ENCODE measurements at places on chromosomes 6 and 20. TPM values are rescaled to one million over a fixed set of nuclear protein-coding genes. Genes with fewer than 3 reads are reported as not detected.

Gene SLC44A4
- 1.4 TPM for total RNA-seq

Gene MUC21
- not detected for total RNA-seq

Gene PIM1
- 17.1 TPM for total RNA-seq

Gene IGF2R
- 34.6 TPM for total RNA-seq

Gene CASS4
- total RNA-seq = 1.7 TPM

Gene MYCT1
- 9.7 TPM for total RNA-seq

Gene VPS16
- total RNA-seq = 20.9 TPM

Gene NRSN2
- total RNA-seq = 27.8 TPM

Gene ANKEF1
- 1.1 TPM for total RNA-seq

Gene OR2J3
- total RNA-seq = not detected

Gene GSTA3
- total RNA-seq = not detected

Gene SLC2A10
- total RNA-seq = 8.2 TPM

Gene MAK
- not detected for total RNA-seq

Gene RGS17
- 0.16 TPM for total RNA-seq

Gene ADTRP
- total RNA-seq = not detected

Gene MYL9
- 1,167 TPM for total RNA-seq

Gene CAP2
- total RNA-seq = 48.3 TPM

Gene GGTLC1
- total RNA-seq = not detected

Gene RBBP9
- 23.5 TPM for total RNA-seq

Gene TRIM15
- total RNA-seq = 0.28 TPM

Gene CGA
- total RNA-seq = not detected

Gene KIAA1755
- 9.2 TPM for total RNA-seq

Gene MAS1
- not detected for total RNA-seq

Gene ZBTB9
- 3.6 TPM for total RNA-seq

Gene SASH1
- total RNA-seq = 101 TPM

Gene VSX1
- not detected for total RNA-seq

Gene KIF13A
- total RNA-seq = 73.8 TPM

Gene CLPSL1
- total RNA-seq = not detected
